ENCODE measurements at places on chromosomes 11 and 22.

DNA sequence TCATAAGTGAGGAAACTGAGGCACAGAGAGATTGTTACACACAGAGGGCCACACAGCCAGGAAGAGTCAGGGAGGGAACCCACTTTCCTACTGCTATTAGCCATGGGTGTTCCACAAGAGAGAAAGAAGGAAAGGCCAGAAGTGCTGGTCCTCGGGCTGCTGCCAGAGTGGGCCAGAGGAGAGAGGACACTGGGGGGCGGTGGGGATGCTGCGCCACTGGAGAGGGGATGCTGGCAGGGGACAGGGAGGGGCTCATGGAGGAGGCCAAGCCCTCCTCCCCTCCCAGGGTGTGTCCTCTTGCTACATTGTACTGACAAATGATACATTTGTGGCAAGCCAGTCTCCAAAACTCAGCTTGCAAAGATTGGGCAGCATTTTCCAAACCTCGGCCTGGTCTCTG lies 9.9 kb downstream of the IL10RA start:
- DNase-seq, result no peak

GRCh38 chr11:75536786-75537641 lies 11.3 kb upstream of the GDPD5 start:
- peak; percentile 65 for DNase-seq

- DNase-seq, result no peak
These were observed 25.2 kb downstream of the NRXN2 start for GRCh38 chr11:64697663-64698375.

GRCh38 chr11:76863196-76863777 lies 2.6 kb downstream of the ACER3 start:
- DNase-seq, result peak; percentile 57

- DNase-seq, result no peak
These were observed 28.1 kb downstream of the TENM4 start for GRCh38 chr11:79412761-79413160.

GRCh38 chr11:117160826-117161225 lies 16.7 kb downstream of the PAFAH1B2 start:
- no peak for DNase-seq

DNA sequence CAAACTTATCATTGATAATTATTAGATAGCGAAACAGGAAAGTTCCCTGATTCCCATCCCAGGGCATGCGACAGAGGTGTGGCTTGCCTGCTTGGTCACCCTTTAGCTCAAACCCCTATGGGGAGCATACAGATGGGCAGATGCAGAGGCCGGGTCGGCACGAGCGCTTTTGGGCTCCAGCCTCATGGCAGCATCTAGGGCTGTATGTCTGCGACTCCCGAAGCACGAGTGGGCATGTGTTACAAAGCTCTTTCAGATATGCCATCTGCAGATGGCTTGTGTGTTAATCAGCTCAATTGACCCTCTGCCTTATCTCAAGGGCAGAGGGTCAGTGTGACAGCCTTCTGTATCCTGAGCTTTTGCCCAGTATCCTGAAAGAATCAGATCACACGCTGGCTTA lies 2069.3 kb upstream of the RAG2 start:
- DNase-seq, result no peak

DNA sequence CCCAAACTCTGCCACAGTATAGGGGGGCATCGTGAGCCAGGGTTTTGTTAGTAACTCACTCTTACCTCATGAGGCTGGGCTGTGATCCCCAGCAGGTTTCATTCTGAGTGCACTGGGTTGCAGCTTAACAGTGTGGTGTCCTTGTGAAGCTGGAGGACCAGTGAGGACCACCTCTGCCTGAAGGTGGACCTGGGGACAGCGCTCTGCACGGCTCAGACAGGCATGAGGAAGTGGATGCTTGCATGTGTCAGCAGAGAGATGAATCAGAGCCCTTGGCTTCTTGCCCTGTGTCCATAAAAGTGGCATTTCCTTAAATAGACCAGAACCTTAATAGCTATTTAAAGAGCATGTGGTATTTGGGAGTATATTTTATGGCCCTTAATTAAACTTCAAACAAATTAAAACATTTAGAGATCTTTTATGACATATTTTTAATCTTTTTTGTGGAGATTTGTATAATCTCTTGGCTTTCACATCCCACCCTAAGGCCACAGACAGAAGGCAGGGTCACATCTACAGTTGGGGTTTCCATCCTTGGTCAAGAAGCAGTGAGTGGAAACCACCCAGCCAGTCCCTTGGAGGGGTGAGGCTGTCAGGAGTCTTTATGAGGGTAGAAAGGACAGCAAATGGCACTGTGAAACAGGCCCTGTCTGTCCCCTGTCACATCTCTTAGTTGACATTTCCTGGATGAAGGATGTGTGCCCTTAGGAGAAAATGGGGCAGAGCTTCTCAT lies 24.8 kb upstream of the ADORA2A start:
- no peak for DNase-seq
